ENCODE measurements at places on chromosomes 2 and 18.

- DNase-seq: peak; percentile 1
Measured at GRCh38 chr2:214310319-214310718, 100.5 kb upstream of the VWC2L start.

- no peak for DNase-seq
Measured at GRCh38 chr2:13745330-13745729, 887.2 kb upstream of the LRATD1 start.

DNA sequence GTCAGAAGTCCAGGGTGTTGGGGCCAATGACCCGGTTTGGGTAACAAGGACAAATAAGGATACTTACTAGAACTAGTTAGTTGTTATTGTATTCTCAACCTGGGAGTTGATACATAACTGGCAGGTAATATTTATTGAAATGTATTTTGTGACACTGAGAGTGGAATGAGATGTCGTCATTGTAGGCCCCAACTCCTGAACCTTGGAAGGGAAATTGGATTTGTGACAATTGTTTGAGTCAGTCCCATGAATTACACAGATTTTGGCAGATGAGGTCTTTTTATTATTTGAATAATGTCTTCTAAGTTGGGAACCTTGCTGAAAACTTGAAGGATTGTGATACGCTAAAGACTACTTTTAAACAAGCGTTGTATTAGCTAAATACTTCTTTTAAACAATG, 5.1 kb downstream of the TIMM21 start:
- DNase-seq: no peak

DNA sequence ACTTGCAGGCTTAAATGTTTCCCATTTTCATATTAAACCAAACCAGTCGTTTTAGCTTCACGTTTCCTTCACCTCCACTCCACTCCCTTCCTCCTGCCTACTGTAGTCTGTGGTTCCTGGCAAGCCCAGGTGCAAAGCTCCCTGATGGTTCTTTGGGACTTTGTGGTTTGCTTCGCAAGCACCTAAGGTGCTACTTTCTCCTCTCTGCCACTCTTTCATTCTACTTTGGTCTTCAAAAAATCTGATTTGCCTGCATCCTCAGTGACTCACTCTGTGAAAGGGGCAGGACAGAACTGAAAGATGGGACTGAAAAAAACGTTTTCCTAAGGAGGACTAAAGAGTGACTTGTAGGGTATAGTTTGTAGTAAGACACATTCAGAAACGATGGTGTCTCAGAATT, 228.4 kb downstream of the CYRIA start:
- no peak for DNase-seq

DNA sequence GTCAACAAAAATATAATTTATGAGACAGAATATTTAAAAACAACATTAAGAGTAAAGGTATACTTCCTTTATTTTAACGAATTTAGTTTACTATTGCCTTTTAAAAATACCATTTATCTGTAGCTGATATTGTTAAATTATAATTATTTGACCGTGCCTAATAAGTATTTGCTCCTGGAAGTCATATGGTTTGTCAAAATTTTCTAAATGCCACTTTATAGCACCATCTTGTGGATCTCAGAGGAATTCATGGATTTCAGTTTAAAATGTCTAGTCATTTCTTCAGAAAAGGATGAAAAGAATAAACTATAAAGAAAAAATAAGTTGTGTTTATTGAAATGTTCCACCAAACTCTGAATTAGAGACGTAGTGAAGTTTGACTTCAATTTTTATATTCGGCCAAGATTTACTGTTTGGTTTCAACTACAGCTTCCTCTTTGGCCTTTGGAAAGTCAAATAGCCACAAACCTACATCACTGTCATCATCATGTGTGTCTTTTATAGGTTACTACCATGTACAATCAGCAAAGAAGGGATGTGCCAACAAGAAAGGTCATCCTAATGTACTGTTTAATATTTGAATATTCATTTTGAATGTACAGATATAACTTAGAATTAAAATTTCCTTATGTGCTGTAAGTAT, 10.3 kb upstream of the FTCDNL1 start:
- DNase-seq: peak; percentile 69
